ENCODE measurements at places on chromosomes 1 and 21.

GRCh38 chr1:25529518-25530185 is 13.8 kb upstream of the LDLRAP1 start:
- no peak for DNase-seq

DNA sequence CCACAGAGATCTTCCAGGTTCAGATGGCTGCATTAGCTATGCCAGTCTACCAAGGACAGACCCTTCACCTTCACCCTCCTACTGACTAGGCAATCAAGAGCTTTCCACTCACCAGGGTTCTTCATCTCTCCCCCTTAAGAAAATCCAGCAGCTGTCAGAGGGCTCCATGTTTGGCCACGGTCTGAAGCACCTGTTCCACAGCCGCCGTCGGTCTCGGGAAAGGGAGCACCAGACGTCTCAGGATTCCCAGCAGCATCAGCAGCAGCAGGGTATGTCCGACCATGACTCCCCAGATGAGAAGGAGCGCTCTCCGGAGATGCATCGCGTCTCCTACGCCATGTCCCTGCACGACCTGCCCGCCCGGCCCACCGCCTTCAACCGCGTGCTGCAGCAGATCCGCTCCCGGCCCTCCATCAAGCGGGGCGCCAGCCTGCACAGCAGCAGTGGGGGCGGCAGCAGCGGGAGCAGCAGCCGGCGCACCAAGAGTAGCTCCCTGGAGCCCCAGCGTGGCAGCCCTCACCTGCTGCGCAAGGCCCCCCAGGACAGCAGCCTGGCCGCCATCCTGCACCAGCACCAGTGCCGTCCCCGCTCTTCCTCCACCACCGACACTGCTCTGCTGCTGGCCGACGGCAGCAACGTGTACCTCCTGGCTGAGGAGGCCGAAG is 13.8 kb downstream of the TMCC2 start:
- DNase-seq, result no peak

- DNase-seq, result no peak
Observed at GRCh38 chr1:10516925-10517676, 42.4 kb downstream of the PEX14 start.

GRCh38 chr1:20983297-20983889 is 193.3 kb downstream of the EIF4G3 start:
- no peak for DNase-seq

DNA sequence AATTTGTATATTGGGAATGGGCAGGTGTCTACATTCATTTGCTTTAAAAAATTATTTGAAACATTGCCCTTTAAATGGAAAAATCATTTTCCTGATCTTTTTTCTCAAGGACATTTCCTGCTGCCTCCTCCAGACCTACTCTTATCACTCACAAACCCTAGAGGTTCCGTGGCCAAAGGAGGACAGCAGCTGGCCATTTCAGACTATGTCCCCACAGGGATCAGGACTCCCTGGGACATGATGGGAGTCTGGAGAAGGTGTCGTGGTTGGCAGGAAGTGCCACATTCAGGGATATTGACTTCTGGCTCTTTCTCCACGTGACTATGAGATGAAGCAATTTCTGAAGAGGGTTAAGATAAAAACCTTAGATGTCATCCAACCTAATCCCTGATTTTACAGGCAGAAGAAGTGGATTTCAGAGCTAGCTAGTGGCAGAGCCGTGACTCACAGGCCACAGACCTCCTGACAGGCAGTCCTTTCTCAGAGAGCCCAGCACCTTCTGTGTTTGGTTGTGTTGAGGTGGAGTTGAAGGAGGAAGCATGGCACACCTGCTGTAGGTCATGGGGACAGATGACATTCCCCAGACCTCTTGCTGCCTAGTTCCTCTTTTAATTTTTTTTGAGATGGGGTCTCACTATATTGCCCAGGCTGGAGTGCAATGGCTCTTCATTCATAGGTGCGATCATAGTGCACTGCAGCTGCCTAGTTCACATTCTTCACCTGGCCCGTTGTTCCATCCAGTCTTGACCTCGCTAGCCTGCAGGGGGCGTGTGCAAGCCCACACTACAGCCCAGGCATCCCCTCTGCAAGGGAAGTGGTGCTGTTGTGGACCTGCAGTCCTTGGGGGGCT is 25.5 kb upstream of the IL10 start:
- DNase-seq, result no peak

- no peak for DNase-seq
Observed at GRCh38 chr1:88514544-88515060, 169.5 kb upstream of the PKN2 start.

GRCh38 chr1:22518379-22518778 is 44.9 kb upstream of the EPHA8 start:
- DNase-seq, result no peak

- DNase-seq, result no peak
Observed at GRCh38 chr1:241181471-241181870, 175.5 kb downstream of the RGS7 start.

- DNase-seq, result no peak
Observed at GRCh38 chr1:193069748-193070385, 10.5 kb downstream of the RO60 start.

DNA sequence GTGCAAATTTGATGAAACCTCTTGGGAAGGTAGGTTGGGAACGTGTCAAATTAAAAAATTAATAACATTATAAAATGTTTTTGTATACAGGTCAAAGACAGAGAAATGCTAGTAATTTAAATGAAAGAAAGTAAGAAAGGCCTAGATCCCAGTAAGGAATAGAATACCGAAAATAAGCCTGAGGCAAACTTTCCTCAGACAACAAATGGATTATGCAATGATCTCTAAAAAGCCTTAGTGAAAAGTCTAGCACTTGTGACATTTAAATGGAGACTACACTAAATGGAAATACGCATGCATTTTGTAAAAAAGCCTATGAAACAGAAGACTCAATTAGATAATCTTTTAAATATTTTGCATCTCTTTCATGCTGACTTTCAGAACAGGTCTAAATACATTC is 138.5 kb upstream of the ZNHIT6 start:
- no peak for DNase-seq

GRCh38 chr21:42097860-42098454 is 26.8 kb downstream of the UMODL1 start:
- DNase-seq, result no peak

- DNase-seq, result no peak
Observed at GRCh38 chr1:176543360-176544129, 80.6 kb downstream of the PAPPA2 start.

DNA sequence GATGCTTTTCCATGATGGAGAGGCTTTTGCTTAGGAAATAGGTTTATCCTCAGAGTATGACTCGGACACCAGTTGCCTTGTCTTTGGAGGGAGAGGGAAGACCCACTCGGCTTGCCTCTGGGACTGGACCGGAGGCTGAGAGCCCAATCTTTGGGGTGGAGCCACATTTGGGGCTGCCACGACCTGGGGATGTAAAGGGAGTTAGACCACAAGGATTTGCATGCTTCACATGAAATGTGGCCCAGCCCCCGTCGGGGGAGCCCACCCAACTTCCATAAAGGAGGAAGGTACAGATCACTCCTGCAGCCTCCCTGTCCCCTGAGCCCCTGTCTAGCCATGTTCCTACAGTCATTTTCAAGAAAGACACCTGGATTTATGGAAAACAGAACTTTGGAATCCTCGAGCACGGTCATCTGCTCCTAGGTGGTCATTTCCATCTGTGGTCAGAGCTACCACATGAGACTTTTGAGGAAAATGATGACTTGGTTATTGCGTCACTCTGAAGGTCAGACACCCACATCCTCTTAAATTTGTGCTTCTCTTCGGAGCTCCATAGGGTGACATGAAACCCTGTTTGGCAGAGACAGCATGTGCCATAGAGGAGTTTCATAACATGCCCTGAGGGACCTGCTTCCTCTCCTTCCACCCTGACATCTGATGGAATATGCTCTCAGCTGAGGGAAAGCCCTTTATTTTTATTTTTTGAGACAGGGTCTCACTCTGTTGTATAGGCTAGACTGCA is 99.4 kb upstream of the SLC45A1 start:
- no peak for DNase-seq

DNA sequence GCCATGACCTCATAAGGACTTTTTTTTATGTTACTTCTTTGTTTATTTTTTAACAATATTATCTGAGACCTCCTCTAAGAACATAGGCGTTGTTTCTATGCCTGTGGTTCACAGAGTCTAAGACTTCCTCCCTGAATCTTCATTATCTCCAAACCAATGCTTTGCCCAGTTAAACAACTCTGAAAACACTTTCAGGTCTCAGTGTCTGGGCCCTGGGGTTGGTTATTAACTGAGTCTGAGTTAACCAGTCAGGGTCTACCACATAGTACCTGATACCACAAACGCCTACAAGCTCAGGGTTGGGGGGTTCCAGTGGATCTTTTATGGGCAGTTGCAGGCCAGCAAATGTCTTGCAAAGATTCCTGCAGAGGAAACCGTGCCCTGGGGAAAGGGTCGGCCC is 138.2 kb downstream of the AJAP1 start:
- no peak for DNase-seq

- DNase-seq, result no peak
Observed at GRCh38 chr1:160001440-160001839, 30.4 kb downstream of the PIGM start.

DNA sequence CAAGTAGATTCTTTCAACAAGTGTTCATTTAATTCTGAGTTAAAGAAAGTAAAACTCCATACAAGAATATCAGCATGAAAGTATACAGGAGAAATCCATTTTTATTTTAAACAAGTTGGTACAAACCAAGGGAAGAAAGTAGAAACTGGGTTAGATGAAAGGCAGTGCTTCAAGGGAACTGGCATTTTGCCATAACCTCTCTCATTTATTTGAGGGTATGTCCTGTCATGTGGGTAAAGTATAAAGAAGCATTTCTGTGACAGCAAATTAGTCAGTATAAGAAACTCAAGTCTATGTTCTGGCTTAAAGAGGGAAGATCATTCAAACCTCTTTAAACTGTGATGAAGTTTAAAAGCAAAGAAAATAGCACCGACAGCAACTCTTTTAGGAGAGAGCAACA is 32.0 kb downstream of the OLFM3 start:
- no peak for DNase-seq

DNA sequence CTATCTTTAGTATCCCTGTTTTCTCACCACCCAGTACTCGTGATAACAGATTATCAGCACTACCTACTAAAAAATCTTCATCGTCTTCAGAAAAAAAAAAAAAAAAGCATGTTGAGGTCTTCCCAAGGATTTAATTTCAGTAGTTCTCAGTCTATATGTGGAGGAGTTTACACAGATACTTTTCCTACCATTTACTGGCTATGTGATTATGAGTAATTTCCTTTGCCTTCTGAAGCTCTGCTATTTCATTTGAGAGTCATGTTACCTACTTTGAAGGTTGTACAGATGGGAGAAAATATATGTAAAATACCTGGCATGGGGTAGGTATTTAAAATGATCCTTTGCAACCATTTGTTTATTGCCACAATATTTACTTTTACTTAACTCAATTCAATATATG is 399.7 kb downstream of the NEGR1 start:
- DNase-seq, result no peak

DNA sequence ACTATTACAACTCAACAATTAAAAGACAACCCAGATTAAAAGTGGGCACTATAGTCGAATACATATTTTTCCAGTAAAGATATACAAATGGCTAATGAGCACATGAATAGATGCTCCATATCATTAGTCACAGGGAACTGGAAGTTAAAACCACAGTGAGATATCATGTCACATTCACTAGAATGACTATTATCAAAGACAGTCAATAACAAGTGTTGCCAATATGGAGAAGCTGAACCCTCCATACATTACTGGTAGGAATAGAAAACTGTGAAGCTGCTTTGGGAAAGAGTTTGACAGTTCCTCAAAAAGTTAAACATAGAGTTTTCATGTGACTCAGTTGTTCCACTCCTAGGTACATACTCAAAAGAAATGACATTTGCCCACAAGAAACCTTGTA is 30.6 kb upstream of the MRPS6 start:
- no peak for DNase-seq

DNA sequence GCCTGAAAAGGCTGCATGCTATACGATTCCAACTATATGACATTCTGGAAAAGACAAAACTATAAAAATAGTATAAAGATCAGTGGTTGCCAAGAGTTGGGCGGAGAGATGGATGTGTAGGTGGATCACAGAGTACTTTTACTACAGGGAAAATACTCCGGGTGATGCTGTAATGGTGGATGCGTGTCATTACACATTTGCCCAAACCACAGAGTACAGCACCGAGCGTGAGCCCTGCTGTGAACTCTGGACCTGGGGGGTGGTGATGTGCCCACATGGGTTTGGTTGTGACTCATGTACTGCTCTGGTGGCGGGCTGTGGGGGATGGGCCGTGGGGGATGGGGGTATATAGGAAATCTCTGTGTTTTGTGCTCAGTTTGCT is 162.7 kb upstream of the COL6A1 start:
- DNase-seq, result no peak

DNA sequence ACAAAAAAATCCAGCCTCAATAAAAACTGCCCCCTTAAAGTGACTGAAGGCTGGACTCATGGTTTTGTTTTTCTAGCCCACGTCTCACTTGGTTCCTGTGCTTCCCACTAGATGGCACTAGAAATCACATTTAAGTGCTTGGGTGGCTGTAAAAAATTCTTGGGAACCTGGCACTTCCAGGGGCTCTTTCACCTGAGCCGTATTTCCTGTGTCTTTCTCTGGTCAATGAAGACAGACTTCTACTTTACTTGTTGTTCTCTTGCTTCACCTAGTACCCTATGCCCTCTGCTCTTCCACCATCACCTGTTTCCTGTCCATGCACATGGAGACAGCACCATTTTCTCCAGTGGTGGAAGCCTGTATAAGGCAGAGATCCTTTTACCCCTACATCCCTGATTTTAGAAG is 20.0 kb downstream of the METTL13 start:
- DNase-seq, result no peak

GRCh38 chr1:199955235-199955634 is 72.3 kb upstream of the NR5A2 start:
- DNase-seq, result no peak

GRCh38 chr1:107794571-107794970 is 170.4 kb downstream of the VAV3 start:
- no peak for DNase-seq

- DNase-seq, result no peak
Observed at GRCh38 chr21:34946385-34946840, 102.7 kb downstream of the RUNX1 start.

Measured in cerebellar nuclear complex (tissue), 1 donor.